ENCODE measurements at places on chromosomes 11 and 22. TPM values are rescaled to one million over a fixed set of nuclear protein-coding genes. Genes with fewer than 3 reads are reported as not detected.
A peak's percentile ranks its signal among the peaks of the same experiment; 100 is the strongest.

The RGL4 gene
- polyA plus RNA-seq, result 0.60 TPM

The MS4A13 gene
- not detected for polyA plus RNA-seq

The VSIG10L2 gene
- polyA plus RNA-seq, result not detected

DNA sequence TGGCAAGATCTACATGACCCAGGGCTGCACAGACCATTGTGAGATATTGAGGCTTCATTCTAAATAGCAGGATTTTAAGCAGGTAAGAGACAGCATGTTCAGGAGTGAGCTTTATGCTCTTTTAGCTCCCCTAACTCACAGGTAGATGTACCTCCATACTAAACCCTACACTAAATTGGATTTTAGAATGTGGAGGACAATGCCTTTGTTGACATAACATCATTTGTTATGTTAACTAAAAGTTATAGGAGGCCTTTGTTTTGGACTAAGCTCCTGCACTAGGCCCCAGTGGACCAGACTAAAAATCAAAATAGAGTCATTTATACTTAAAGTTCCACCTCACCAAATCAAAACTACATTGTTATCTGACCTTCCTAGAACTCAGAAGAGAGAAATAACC, 6.8 kb downstream of the DDIAS start:
- H3K27ac ChIP-seq, result no peak overlapping the region
- DNase-seq, result no peak
- H3K4me1 ChIP-seq, result no peaks in the 10 kb centered on the region
- no peaks in the 10 kb centered on the region for H3K36me3 ChIP-seq
- H3K4me3 ChIP-seq, result no peak overlapping the region
- H3K27me3 ChIP-seq, result no peaks in the 10 kb centered on the region

- no peak overlapping the region for H3K27ac ChIP-seq
- peak; percentile 19 for DNase-seq
- no peaks in the 10 kb centered on the region for H3K27me3 ChIP-seq
- H3K4me1 ChIP-seq, result no peaks in the 10 kb centered on the region
Observed at GRCh38 chr22:27405672-27406388, 395.7 kb downstream of the MN1 start.

- no peaks in the 10 kb centered on the region for H3K4me1 ChIP-seq
- H3K36me3 ChIP-seq, result no peaks in the 10 kb centered on the region
- no peaks in the 10 kb centered on the region for H3K27me3 ChIP-seq
- H3K4me3 ChIP-seq, result no peak overlapping the region
- peak; percentile 41 for DNase-seq
Observed at GRCh38 chr11:33248416-33248971, 8.7 kb upstream of the HIPK3 start.

DNA sequence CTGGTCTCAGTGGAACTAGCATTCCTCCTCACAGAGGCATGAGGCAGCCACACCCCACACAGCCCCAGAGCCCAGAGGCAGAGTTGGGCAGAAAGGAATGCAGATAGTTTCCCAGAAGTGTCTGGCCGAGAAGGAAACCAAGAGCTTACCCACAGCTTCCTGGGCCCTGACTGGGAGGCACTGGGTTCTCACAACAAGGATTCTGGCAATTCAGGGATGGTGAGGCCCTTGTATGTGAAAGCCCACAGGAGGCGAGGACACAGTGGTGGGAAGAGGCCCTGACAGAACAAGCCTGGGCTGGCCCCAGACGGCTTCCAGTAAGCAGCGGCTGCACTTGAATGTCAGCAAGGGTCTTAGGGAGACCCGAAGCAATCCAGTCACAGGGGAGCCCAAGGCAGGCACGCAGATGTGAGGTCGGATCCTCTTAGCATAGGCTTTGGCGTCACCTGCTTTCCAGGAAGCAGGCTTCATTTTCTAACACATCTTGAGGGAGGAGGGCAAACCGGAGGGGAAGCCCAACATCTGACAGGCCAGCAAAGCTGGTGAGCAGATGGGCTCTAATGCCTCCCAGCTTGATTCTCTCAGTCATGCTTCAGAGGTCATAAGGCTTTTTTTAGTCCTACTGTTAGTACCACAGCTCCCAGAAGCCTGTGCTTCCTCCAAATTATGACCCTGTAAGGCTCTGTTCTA, 78.3 kb upstream of the AKIP1 start:
- DNase-seq, result no peak
- H3K27ac ChIP-seq, result no peak overlapping the region
- no peaks in the 10 kb centered on the region for H3K27me3 ChIP-seq
- no peak overlapping the region for H3K4me3 ChIP-seq
- no peaks in the 10 kb centered on the region for H3K4me1 ChIP-seq

GRCh38 chr11:62324731-62325556, 12.3 kb upstream of the ASRGL1 start:
- no peak overlapping the region for H3K4me3 ChIP-seq
- no peak overlapping the region for H3K27ac ChIP-seq
- no peaks in the 10 kb centered on the region for H3K4me1 ChIP-seq
- no peaks in the 10 kb centered on the region for H3K36me3 ChIP-seq

DNA sequence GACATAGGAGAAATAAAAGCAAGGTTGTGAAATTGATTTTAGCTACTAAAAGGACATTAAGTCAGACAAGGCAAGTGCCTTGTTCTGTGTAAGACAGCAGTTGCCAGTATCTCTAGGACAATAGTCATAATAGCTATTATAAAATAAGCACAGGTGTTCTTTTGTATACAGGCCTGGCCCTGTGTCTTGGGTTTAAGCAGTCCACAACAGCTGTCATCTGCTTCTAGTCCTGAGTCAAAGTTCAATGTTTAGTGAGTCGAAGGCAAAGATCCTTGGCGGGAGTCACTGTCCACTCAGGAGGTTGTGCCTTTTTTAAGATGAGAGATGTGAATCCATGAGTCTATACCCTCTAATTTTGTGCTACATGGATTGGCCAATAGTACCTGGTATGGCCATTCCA, 79.5 kb downstream of the SC5D start:
- H3K4me3 ChIP-seq, result no peak overlapping the region
- no peaks in the 10 kb centered on the region for H3K27me3 ChIP-seq
- no peaks in the 10 kb centered on the region for H3K4me1 ChIP-seq
- H3K36me3 ChIP-seq, result no peaks in the 10 kb centered on the region
- H3K27ac ChIP-seq, result no peak overlapping the region
- peak; percentile 36 for DNase-seq
